ENCODE measurements at places on chromosomes 13 and 19.

- no peak for DNase-seq
These were observed 30.1 kb downstream of the DNAJC3 start for GRCh38 chr13:95707035-95707434.

DNA sequence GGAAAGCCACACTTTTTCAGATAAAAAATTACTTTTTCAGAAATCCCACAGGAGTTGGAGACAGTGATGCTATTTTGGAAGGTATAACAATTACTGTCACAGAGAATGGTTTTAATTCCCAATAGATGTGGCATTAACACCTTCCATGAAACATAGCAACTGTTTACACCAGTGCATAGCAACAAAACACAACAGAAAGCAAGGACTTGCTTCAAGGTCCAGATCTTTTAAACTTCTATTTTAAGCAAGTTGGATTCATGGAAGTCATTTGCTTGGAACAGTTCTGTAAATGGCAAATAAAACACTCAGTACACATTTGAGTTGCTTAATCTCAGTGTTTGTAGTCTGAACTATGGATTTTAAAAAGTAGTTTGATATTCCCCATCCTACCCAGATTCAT is 385.9 kb upstream of the SPRY2 start:
- no peak for DNase-seq

GRCh38 chr19:5260381-5260967 is 80.1 kb downstream of the PTPRS start:
- no peak for DNase-seq

- DNase-seq = no peak
These were observed 22.6 kb downstream of the RXFP2 start for GRCh38 chr13:31761951-31762350.

- DNase-seq = no peak
These were observed 37.4 kb downstream of the GNG7 start for GRCh38 chr19:2665103-2665502.

GRCh38 chr13:84870190-84870589 is 929.0 kb downstream of the SLITRK6 start:
- DNase-seq = no peak

GRCh38 chr13:107534548-107534947 is 680.8 kb downstream of the LIG4 start:
- DNase-seq = no peak

DNA sequence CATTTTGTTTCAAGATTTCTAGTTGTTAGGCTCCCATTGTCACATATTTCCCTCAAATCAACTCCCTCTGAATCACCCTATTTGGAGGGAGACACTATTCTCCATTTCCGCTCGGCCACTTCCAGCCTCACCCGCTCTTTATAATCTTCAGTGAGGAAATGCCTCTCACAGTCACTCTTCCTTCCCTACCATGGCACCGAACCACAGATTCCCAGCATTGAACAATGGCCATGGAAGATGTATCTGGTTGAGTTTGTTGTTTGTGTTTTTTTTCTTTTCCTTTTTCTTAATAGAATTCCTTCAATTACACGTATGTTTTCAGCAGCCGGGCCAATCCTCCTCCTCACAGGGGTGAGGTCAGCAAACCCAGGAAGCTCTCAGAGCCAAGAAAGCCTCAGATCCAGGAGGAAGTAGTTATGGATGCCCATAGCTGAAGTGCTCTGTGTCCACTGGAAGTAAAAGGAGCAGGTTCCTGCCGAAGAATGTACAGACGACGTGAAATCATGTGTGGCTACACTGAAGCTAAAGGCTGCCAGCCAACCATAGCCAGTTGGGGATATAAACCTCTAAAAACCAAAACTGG is 472.1 kb downstream of the FOXO1 start:
- no peak for DNase-seq

DNA sequence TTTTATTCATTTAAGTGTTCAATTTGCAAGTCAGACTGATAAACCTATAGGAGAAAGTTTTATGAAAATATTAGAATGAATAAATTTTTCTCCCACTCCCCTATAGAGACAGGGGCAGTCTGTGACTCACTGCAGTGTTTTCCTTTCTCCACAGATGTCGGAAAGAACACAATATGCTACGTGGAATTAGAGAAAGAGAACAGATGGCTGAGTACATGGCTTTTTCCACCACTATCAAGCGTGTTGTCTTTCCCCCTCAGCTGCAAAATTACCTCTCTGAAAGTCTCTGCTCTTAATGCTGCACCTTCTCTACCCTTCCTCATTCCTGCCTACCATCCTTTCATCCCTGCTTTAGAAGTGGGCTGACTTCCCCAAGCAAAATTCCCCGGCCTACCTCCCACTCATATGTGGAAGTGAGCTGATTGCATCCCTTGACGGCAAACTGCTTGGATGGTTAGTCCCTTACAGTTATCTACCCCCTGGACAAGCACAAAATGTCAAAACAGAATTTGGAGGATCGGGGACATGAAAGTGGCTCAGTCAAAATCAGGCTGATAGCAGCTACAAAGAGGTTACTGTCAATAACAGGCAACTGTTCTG is 30.0 kb downstream of the FLT1 start:
- no peak for DNase-seq

DNA sequence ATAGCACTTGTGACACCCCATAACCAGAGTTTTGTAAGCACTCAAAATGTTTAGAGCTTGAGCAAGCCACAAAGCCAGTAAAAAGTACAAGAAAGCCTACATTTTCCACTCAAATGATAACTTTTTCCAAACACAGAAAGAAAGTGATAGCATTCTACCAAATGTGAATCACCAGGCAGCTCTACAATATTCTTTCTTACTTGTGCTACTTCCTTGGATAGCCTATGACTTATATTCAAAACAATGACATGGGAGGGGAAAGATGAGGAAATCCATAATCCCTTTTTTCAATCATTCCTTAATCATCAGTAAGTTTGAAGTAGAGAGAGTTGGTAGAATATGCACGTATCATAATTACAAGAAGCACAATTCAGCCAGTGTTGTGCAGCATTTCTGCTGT is 650.8 kb upstream of the PCDH9 start:
- no peak for DNase-seq

GRCh38 chr13:52029569-52029968 is 5.1 kb downstream of the UTP14C start:
- no peak for DNase-seq

DNA sequence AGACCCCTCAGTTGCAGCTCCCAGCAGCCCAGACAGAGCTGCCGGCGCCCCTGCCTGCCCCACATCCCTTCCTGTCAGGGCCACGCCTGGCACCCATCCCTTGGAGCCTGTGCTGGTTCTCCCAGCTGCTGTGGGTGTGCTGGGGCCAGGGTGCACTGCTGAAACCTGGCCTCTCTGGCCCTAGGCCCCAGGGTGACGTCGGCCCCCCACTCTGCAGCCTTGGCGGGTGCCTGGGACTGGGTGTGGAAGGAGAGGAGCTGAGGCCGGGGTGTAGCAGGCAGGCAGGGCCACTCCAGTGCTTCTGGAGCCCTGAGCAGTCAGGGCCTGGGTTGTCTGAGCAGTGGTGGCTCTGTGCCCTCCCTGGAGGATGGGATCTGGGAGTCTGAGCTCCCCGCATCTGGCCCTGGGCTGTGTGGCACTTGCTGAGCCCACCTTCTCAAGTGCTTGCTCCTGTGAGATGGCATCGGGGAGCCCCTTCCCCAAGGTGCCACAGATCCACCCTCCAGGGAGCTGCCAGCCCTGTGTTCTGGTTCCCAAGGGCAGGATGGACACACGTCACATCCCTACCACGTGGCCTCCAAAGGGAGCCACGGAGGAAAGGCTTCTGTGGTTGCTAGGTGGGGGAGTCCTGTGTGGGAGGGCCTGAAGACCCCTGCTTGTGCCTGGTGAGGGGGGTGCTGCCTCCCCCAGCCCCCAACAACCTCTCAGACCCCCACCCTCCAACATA is 5.2 kb downstream of the PLEKHJ1 start:
- DNase-seq = no peak

DNA sequence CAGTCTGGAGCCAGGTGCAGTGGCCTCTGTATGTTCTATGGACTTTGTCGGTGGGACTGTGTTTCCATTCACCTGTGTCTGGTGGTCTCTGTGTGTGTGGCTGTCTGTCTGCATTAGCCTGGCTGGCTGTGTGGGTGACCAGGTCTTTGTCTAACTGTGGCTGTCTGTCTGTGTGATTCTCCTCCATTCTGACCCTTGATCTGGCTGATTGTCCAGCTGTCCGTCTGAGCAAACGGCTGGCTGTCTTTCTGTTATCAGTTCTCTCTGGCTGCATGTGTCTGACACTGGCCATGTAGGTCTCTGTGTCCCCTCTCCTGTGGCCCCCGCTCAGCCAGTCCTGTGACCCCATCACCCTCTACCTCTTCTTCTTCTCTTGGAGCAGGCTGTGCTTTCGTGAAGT is 53.2 kb downstream of the CELF5 start:
- DNase-seq = no peak

- no peak for DNase-seq
These were observed 17.8 kb upstream of the CABP5 start for GRCh38 chr19:48061401-48062344.

GRCh38 chr19:19873381-19873780 is 7.7 kb downstream of the ZNF253 start:
- no peak for DNase-seq

- DNase-seq = peak; percentile 98
These were observed 77.6 kb downstream of the KDM4B start for GRCh38 chr19:5046339-5047039.

DNA sequence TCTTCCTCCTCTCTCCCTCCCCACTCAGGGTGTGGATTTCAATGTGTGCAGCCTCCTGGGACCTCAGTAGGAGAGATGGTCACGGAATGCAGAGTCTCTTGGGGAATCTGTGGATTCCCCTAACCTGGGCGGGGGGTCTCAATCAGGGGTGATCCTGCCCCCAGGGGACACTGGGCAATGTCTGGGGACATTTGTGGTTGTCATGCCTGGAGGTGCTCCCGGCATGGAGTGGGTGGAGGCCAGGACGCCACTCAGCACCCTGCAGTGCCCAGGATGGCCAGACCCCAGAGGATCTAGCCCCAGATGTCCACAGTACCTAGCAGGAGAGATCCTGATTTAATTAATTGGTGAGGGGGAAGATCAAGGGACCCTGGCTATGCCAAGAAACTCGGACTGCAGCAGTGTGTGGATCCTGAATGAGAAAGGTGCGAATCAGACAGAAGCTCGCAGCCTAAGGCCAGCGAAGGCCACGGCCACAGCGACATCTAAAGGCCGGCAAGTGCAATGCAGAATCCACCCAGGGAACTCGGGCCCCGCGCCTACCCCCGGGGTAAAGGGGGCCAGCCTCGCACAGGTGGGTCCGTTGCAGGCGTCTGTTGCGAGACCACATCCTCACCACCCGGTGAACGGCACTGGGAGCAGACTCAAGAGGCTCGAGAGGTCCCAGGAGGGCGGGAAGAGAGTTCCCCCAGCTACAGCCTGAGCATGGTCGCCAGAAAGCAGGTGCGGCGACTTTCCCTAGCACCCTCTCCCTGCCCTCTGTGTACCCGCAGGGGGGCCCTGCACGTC is 88.8 kb downstream of the GNG7 start:
- no peak for DNase-seq

DNA sequence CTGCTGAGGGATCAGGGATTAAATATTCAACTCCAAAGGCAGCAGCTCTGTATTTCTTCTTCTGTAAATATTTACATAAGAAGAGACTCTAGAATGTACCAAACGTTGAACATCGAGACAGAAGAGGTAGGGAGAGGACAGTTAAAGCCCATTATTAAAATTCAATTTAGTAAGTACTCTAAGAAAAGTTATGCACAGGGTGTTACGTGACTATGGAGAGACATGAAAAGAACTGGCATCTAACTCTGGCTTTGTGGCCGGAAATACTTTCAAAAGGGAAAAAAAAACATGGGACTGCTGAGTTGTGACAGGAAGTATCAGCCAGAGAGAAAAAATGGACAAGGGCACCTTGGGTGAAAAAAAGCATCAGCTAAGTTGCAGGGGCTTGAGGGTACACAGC is 36.7 kb downstream of the LNX2 start:
- DNase-seq = no peak

DNA sequence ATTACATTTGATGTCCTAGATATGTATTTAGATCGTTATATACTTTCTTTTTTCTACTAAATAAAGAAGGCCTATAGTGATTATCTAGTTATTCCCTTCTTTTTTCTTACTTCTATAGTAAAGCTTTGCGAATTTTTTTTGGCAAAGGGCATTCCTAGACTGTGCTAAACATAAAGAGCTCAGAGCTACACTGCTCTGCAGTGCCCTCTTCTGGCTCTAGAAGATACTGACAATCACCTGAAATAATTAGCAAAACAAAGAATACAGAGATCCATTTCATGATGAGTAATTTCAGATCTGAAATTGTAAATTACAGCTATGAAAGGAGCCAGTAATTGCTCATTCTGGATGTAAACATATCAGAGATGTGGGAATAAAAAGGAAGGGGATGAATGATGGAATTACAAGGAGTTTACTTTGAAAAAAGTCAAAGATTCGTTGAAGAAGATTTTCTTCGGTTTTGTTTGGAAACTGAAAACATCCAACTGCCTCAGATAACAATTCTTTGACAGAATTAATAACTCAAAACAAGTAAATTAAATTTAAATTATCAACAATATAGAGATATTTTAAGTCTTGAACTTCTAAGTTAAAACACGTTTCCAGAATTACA is 288.5 kb downstream of the NALCN start:
- peak; percentile 88 for DNase-seq

- no peak for DNase-seq
These were observed 23.8 kb downstream of the TEX101 start for GRCh38 chr19:43438291-43439031.

- no peak for DNase-seq
These were observed 54.1 kb upstream of the SPATA13 start for GRCh38 chr13:24106429-24106828.

- DNase-seq = no peak
These were observed 10.6 kb downstream of the SCGB2B2 start for GRCh38 chr19:34666200-34666957.

DNA sequence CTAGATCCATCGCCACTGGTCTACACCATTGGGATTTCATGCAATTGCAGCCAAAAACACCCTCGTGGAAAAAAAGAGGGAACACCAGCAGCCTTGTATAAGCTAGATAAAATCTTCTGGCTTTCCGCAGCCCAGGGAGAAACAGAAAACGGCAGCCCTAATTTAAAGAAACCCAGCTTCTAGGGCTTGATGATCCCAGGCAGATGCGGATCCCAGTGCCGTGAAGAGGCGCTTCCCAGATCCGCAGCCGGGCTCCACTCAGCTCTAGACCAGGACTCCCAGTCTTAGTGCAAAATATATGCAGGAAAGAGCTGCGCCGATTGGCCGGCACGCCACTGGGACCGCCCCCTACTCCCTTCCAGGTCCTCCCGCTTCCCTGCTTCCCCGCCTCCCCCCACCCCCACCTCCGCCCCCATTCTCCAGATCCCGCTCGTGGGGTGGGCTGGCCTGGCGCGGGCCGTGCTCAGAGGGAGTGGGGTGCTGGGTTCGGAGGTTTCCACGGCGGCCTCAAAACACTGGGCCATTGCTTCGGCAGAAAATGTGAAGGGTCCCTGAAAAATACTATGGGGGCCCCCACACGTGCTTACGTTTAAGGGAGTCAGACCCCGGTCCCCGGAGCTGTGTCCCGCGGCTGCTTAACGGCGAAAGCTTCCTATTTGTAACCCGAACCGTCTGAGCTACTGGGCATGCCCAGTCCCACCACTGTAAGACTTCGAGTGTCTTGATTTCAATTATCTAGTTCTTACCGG is 63.1 kb downstream of the SERP2 start:
- peak; percentile 94 for DNase-seq
